ENCODE measurements at places on chromosomes 12 and 14.

- no peak for DNase-seq
These were observed 117.9 kb upstream of the MAP1LC3B2 start for GRCh38 chr12:116441292-116441691.

- no peak for DNase-seq
These were observed 47.4 kb upstream of the PARP11 start for GRCh38 chr12:3920351-3921150.

- no peak for DNase-seq
These were observed 98.5 kb downstream of the FGD4 start for GRCh38 chr12:32497864-32498263.

DNA sequence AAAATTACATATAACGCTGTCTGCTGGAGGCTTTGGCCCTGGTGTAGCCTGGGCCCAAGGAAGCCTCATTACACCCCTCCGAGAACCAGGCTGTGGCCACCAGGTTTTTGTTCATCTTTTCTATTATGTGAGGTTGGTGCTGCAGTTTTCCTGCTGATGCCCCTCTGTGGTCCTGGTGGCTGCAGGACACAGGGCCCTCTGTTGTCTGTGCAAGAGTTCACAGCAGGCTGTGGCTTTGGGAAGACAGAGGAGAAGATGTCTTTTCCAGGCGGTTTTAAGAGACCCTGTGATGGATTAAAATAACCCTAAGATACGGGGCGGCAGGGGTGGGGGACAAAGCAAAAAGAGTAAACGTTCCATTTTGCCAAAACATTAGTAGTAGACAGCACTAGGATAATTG, 121.5 kb downstream of the ADGRD1 start:
- DNase-seq: no peak

DNA sequence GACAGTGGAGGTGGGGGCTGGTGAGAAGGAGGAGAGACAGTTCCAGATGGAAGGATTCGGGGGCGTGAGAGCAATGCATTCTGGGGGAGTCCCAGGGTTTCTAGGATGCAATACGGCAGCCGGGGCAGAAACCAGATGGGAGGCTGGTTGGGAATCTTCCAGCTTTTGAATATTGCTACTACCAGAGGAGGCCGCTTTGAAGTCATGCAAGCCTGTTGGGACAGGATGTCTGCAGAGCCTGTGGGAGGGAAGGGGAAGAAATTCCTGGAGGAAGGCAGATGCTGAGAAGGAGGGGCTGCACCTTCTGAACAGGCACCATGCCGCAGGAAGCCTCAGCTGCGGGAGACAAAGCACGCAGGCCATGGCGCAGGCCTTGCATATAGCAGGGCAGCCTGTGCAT, 105.4 kb downstream of the APAF1 start:
- DNase-seq: no peak
